ENCODE measurements at places on chromosomes 5 and 9. TPM values are rescaled to one million over a fixed set of nuclear protein-coding genes. Genes with fewer than 3 reads are reported as not detected.

The PCDHB12 gene
- total RNA-seq: 0.16 TPM

The TMEM174 gene
- total RNA-seq: not detected

The CBY3 gene
- not detected for total RNA-seq

The LECT2 gene
- total RNA-seq: not detected

The FAXDC2 gene
- total RNA-seq: 0.64 TPM

The DOCK8 gene
- total RNA-seq: 4.0 TPM

The ARL14EPL gene
- total RNA-seq: not detected

The RASGRF2 gene
- 0.19 TPM for total RNA-seq

The SMIM32 gene
- not detected for total RNA-seq

The IL3 gene
- total RNA-seq: not detected

The FABP6 gene
- not detected for total RNA-seq

The MAMDC2 gene
- total RNA-seq: 33.5 TPM
